Karpas-422 (cell line): ENCODE measurements at places on chromosomes 4 and X.

DNA sequence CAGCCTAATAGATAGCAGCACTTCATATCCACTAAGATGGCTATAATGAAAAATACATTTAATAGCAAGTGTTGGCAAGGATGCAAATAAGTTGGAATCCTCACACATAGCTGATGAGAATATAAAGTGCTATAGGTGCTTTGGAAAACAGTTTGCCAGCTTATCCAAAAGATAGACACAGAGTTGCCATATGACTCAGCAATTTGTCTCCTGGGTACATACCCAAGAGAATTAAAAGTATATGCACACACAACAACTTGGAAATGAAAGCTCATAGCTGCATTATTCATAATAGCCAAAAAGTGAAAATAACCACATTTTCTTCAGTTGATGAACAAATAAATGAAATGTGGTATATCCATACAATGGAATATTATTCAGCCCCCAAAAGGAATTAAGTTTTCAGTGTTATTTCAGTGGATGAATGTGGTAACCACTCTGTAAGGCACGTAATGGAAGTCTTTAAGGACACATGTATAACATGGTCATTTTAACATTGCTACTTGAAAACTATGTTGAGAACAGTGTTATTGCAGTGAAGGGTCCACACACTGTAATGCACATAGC is 320.9 kb upstream of the ADGRL3 start:
- no peak for DNase-seq

DNA sequence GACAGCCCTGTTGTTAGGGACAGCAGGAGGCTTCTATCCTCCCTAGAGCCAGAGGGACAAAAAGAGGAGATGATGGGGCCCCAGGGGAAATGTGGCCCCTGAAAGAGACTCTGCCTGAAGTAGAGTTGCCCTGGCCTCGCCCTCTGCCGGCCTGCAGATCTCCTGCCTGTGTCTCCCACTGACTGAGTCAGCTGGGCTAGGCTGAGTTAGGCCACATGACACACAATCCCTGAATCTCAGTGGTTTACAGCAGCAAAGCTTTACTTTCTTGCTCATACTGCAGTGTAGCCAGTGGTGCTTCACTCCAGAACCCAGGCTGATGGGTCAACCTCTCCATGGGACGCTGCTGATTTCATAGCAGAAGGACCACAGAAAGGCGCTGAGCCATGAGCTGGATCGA is 23.5 kb downstream of the DRD5 start:
- no peak for DNase-seq

DNA sequence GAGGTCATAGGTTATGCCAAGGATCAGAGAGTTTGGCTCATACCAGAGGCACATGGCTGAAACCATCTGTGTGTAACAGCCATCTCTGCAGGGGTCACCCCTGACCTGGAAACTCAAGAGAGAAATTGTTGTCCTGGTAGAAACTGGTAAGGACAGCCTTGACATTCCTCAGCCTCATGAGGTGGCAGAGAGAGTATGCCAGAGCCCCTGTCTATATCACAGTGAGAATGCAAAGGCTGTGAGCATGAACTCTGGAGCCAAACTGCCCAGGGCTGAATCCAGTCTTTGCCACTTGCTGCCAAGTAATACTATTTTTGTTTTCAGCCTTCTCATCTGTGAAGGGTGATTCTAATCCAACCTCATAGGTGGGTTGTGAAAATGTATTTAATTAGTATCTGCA is 37.1 kb upstream of the CCDC149 start:
- peak; percentile 33 for DNase-seq

DNA sequence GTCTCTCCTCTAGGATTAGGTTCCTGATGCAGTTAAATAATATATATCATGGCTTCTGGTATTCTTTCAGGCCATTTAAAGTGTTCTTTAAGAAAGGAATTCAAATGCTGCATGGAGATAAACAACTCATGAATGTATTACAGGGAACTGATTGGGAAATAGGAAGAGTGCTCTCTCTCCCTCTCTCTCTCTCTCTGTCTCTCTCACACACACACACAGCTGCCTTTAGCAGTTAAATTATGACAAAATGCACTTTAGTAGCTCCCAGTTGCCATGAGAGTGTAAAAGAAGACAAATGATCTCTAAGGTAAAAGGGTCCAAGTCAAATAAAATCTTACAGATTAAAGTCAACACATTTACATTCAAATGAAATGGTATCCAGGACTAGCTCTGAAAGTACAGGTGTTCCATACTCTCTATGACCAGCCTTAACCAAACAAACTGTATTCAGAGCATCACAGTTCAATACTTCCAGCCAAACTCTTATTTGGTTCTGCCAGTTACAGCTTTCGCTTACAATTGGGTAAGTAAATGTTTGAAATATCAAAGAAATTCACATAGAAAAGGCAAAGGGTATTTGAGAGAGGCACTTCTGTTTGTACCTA is 94.7 kb upstream of the CXXC4 start:
- no peak for DNase-seq

GRCh38 chr4:163592212-163592611 is 97.7 kb downstream of the TMA16 start:
- DNase-seq: peak; percentile 50

- no peak for DNase-seq
Measured at GRCh38 chr4:151067316-151067970, 32.0 kb upstream of the RPS3A start.

- peak; percentile 69 for DNase-seq
Measured at GRCh38 chr4:39046249-39046648, 14.0 kb upstream of the TMEM156 start.

DNA sequence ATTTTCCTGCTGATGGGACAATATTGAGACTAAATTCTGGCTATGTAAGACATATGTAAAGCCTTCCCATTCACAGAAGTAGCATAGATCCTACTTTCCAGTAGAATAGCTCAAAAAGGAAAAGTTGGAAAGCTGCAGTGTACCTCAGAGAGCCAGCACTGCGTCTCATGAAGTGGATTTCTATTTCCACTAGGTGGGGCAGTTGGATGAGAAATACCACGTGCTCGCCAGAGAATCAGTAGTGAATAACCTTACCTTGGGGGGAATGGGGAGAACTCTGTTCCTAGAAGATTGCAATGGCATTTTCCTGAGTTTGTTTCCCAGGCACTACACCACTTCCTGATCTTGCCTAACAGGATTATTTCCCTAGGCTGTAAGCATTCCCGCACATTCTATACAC is 907.1 kb downstream of the FSTL5 start:
- peak; percentile 71 for DNase-seq

GRCh38 chr4:126061655-126062054 is 746.9 kb downstream of the FAT4 start:
- DNase-seq: no peak

DNA sequence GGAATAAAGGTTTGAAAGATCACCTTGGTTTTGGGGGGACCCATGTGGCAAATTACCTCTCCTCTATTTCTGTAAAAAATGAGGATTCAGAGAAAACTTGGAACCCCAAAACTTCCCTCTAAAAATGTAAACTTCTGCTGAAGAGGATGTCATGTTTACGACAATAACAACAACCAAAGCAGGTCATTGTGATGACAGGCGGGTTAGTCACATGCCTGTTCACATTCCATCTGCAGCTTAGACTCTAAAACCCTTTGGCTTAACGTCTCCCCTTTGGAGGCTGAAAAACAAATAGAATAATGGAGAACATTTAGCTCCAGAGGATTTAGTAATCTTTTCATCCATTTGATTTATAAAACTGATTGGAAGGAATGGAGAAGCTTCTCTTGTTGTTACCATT is 75.0 kb upstream of the FAM9C start:
- DNase-seq: no peak

DNA sequence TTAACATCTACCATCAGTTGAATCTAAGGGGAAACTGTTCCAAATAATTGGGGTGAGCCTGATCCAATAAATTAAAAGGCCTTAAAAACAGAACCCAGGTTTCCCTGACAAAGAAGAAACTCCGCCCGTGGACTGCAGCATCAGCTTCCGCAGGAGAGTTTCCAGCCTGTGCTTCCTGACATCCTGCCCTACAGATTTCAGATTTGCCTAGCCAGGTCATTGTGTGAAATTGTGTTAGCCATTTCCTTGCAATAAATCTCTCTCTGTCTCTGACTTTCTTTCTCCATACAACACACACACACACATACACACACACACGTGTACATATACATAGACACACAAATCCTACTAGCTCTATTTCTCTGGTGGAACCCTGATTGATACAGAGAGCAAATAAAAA is 48.3 kb upstream of the LCORL start:
- no peak for DNase-seq

GRCh38 chr4:86493460-86493859 is 100.7 kb upstream of the PTPN13 start:
- no peak for DNase-seq

DNA sequence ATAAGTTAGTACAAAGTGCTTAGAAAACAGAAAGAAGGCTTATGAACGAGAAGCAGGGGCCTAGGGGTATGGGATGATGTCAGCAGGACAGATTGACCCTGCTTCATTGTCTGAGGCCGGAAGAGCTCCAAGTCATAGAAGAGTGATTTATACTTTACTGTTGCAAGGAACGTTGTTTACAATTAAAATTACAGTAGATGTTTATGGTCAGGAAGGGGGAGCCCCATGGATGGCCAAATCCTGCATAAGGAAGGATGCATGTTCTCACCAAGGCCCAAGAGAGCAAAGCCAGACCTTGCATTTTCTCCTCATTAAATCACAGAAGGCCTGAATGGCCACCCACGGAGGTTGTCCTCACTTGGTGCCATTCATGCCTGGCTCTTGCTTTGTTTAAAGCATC is 115.3 kb downstream of the LDB2 start:
- DNase-seq: no peak

- no peak for DNase-seq
Measured at GRCh38 chrX:133979641-133980230, 5.7 kb downstream of the GPC3 start.

DNA sequence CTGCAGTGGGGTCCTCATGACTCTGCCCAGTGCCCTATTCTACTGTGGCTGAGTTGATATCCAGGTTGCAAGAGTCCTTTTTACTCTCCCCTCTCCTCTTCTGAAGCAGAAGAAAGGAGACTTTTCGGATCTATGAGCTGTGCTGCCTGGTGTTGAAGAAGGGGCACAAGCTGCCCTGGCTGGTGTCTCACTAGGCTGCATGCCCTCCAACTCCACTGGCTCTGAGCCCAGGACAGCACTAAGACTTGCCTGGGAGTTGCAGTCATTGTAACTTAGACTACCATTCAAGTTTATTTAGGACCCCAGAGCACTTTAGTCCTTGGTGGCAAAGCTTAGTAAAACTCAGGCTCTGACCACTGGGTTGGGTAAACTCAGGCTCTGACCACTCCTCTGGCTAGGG is 89.4 kb downstream of the GABRB1 start:
- no peak for DNase-seq
